ENCODE measurements at places on chromosomes 1 and 21.

DNA sequence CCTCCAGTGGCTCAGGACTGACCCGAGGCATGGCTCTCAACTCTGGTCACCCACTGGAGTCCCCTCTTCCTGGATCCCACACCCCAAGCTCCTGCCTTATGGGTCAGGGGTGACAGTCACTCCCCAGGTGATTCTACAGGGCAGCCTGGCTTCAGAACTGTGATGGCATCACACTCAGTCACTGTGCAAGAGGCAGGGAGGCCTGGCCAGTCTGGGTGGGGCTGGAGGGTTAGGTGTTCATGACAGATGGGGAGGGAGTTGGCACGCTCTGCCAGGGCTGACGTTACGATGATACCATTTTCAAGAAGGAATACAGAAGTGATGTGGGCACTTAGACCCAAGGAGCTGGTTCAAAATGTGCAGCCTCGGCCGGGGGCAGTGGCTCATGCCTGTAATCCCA is 25.2 kb upstream of the ABCG1 start:
- DNase-seq = no peak

DNA sequence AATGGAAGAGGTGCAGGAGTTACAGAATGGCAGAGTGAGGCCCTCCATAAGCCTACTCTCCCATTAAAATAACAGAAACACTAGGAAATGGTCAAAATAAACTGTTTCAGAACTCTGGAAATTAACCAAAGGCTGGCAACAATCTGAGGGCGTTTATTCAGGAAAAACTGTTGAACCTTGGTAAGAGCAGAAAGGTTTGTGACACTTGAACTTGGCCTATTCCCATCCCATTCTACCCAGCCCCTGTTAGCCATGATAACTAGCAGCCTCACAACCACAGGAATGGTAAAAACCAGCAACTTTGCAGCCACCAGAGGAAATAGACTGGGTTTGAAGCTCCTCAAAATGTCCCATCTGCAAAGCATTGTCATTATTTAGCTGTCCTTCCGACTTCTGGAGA is 256.8 kb downstream of the RHOU start:
- no peak for DNase-seq

DNA sequence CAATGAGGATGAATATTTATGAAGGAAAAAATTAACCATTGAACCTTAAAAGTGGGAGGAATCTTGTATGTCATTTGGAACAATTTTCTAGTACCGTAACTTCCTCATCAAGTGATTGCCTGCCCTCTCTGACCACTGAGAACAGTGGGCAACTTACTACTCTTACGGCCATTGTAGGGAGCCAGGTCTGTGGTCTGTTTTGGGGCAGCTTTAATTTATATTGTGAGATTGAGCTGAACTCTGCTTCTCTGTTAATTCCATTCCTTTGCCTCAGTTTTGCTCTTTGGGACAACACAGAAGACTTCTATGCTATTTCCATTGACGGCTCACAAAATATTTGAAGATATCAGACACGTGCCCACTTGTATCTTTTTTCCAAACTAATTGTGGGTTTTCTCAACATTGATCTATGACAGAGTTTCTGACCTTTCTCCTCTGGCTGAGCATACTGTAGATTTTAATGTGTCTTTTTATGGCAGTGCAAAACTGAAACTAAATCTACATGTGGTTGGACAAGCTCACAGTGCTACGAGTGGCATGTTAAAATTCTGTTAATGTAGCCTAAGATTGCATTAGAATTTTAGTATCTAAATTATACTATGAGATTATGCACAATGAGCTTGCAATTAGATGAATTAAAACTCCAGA is 27.8 kb upstream of the ZNF281 start:
- DNase-seq = no peak

DNA sequence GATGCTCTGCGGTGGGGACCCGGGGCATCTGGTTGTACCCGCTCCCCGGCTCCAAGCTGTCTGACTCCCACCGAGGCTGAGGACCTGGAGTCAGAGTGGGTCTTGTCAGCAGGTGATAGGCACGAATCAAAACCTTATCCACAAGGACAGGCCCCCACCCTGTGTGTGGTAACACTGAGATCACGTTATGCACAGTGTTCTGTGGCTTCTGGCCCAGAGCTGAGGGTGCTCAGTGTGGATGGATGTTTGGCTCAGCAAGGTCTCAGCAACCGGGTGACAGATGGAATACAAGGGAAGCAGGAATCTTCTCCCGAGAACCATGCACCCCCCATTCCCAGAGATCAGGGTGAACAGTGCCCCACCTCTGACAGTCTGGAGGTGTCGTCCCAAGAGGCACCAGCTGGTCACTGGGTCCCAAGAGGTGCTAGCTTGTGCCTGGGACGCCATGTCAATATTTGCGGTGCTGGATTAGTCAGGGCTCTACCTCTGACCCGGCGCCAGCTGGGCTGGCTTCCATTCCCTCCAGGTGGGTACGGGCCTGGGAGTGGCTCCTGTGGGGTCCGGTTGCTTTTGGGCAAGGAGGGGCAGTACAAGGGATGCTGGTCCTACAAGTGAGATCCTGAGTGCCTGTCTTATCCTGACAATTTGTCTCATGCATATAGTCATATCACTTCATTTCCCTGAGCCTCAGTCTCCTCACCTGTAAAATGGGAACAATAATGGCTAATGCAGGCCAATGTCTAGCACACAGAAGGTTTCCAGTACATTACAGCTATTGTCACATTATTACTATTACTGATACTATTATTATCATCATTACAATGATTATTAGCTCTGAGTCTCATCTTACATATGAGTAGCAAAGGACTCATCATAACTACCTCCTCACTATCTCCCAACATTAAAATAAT is 957 bp downstream of the CAPN9 start:
- DNase-seq = peak; percentile 41

GRCh38 chr1:18603212-18603852 is 27.3 kb upstream of the PAX7 start:
- DNase-seq = no peak

DNA sequence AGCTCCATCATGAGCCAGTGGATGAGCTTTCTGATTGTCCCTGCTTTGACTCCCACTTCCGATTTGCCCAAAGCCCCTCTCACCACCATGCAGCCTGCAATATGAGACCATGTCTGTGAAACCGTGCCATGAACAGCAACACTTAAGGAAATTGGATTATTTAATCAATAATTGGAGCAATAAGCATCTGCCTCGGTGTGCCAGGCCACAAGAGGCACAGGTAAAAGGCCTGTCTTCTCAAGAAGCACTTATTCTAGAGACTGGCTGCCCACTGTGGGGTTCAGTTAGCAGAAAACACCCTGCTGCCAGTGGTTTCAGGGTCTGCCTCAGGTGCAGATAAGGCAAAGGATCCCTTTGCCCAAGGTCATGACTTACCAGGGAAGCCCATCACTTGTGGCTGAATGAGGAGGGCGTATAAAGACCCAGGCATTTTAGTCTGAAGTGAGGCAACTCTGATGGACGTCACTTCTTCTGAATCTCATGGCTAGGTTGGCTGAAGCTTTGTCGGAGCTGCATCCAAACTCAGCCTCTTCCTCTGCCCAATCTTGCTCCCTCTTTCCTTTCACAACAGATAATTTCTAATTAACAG is 7.1 kb upstream of the CHI3L2 start:
- no peak for DNase-seq

- no peak for DNase-seq
Measured at GRCh38 chr1:29984166-29984861, 739.1 kb downstream of the MATN1 start.

DNA sequence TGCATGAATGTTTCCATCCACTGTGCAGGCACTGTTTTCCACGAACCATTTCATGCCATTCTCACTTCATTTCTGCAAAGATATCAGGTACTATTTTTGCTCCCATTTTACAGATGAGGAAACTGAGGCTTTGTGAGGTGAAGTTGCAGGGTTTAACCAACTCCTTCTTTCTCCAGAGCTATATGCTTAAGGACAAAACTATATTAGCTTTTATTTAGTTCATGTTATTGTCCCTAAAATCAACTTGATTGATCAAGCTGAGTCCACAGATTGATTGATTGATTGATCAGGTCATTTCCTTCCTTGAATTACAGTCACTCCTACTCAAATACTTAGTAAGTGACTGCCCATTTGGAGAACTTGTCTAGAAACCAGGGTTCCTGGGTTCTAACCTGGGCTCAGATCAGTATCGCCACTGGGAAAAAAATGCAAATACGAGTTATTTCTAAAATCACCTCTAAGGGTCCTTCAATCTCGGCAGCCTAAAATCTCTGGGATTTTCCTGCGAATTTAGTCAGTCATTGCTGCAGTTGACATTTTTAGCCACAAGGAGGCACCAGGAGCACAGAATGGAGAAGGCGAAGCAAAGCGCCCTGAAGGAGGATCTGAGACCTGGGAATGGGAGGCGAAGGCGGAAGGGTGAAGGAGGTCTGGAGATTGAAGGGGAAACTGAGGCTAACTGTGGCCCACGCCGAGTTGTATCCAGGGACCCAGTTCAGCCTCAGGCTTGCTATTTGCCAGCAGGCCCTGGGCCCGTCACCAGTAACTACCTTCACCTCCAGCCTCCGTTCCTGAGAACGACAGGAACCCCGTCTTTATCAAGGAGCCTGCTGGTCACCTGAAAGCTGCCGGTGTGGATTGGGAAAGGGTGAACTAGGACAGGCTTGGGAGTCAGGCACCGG is 14.3 kb upstream of the MUL1 start:
- DNase-seq = peak; percentile 59

DNA sequence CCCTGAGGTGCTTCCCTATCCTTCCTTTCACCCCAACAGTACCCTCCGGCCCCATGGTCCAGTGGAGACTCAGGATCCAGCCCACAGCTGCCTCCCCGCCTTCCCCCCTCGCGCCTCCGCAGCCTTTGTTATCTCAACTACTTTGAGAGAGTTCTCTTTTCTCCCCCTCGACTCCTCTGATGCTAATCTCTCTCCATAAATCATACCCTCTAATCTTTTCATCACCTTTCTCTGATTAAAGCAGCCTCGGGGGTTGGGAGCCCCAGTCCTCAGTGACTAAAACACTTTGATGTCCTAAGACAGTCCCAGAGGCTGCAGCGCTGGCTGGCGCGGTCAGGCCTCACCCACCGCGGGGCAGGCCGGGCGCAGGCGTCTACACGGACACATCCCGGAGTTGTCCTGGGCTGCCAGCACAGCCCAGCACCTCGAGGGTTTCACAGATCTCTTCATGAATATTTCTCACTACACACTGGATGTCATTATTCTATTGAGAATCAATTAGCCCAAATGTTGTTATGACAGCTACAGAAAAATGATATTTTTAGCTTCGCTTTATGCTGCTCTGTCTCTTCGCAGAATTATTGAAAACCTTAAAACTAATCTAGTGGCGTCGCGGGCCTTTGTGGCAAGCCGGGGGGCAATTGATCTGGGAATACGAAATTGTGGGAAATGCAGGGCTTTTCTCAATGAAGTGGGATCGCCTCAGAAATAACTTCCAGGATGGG is 289.5 kb downstream of the RRAGC start:
- no peak for DNase-seq

DNA sequence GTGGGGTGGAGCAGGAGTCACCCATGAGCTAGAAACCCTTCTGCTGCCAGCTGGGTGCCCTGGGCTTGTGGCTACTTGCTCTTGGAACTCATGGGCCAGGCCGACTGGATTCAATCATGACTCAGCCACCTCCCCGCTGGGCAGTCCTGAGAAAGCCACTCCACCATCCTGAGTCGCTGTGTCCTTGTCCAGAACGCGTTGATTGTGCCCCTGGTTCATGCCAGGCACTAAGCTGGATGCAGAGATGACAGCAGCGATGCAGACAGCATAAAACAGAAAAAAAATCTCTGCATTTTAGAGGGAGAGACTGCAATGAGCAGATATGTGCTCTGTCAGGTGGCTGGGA is 10.6 kb downstream of the PADI1 start:
- DNase-seq = no peak

- no peak for DNase-seq
Measured at GRCh38 chr1:214400131-214400530, 119.2 kb downstream of the SMYD2 start.

DNA sequence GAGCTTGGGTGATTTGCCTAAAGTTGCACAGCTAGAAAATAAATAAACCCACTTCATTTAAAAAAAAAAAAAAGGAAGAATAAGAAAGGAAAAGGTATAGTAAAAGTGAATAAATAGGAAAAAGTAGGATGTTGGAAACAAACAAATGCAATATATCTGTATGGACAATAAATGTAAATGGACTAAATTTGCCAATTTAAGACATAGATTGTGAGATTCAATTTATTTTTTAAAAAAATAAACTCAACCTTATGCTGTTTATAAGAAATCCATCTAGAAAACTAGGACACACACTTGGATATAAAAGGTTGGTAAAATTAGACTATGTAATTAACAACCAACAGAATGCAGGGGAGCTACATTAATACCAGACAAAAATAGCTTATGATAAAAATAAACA is 300.0 kb downstream of the AJAP1 start:
- DNase-seq = no peak

- no peak for DNase-seq
Measured at GRCh38 chr1:235423214-235423652, 56.0 kb downstream of the TBCE start.

GRCh38 chr1:92495392-92496063 is 8.8 kb upstream of the GFI1 start:
- no peak for DNase-seq

DNA sequence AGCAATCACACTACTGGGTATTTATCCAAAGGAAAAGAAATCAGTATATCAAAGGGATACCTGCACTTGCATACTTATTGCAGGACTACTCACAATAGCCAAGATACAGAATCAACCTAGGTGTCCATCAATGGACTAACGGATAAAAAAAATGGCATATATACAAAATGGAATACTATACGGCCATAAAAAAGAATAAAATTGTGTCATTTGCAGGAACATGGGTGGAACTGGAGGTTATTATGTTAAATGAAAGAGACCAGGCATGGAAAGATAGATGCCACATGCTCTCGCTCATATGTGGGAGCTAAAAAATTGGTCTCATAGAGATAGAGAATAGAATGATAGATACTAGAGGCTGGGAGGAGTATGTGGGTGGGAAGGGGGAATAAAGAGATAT is 29.3 kb upstream of the CAP1 start:
- DNase-seq = no peak

GRCh38 chr1:24186993-24187790 is at the start of gene IFNLR1:
TSS of gene IFNLR1 (minus strand) at chr1:24187289. CDS start at chr1:24187248, 41 bp downstream.
- DNase-seq = no peak

- no peak for DNase-seq
Measured at GRCh38 chr1:59673573-59674450, 140.9 kb upstream of the HOOK1 start.

DNA sequence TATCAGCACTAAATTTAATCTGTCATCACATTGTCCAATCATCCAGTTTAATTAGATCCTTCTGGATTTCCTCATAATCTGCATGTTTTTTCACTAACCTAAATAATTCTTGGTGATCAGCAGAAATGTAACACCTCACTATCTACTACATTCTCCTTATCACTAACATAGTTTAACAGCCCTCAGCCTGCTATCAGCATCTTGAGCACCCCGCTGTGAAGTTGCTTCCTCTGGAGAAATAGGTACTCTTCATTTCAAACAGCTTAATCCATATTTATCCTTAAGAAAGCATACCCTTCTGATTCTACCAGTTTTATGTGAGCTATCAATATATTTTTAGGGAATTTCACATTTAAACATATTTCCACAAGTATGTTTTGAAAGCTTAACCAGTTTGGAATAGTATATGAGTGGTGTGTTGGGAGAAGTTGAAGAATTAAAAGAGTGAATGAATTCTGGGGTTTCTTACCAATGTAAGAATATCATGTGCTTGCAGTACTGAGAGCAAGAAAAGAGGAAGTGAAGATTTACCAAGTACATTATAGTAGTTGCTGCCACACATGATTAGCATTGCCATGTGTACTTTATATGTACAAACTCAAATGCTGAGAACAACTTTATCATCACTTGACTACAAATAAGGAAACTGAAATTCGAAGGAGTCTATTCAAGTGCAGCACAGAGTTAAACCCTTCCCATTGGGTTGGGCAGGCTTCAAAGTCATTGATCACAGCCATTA is 771.1 kb upstream of the ADGRL4 start:
- no peak for DNase-seq

- DNase-seq = no peak
Measured at GRCh38 chr1:34066981-34067603, 97.9 kb downstream of the CSMD2 start.

Measured in SHP77 (cell line).